Stimulated activated CD4-positive, alpha-beta T cell treated with anti-CD3 and anti-CD28 coated beads, Interleukin-4, amount 100 ng/mL, for 1 hour (primary cell): ENCODE measurements at places on chromosomes 16 and 17.

GRCh38 chr16:54240271-54241129 is 46.1 kb downstream of the IRX3 start:
- no peak for DNase-seq

- no peak for DNase-seq
Observed at GRCh38 chr17:77436058-77436442, 295.3 kb downstream of the SEC14L1 start.

- DNase-seq = no peak
Observed at GRCh38 chr16:67456391-67457081, 24.4 kb downstream of the ATP6V0D1 start.

- DNase-seq = no peak
Observed at GRCh38 chr16:15983898-15984297, 34.5 kb downstream of the ABCC1 start.

GRCh38 chr16:63059676-63060075 is 1023.4 kb upstream of the CDH8 start:
- no peak for DNase-seq

GRCh38 chr16:50462793-50463507 is 85.2 kb upstream of the NKD1 start:
- DNase-seq = no peak

- DNase-seq = no peak
Observed at GRCh38 chr16:27066668-27067537, at the start of gene C16orf82. Gene C16orf82, plus strand, starts transcription at chr16:27066927.

GRCh38 chr17:15945527-15946191 is 729 bp downstream of the ADORA2B start:
- DNase-seq = peak; percentile 56

DNA sequence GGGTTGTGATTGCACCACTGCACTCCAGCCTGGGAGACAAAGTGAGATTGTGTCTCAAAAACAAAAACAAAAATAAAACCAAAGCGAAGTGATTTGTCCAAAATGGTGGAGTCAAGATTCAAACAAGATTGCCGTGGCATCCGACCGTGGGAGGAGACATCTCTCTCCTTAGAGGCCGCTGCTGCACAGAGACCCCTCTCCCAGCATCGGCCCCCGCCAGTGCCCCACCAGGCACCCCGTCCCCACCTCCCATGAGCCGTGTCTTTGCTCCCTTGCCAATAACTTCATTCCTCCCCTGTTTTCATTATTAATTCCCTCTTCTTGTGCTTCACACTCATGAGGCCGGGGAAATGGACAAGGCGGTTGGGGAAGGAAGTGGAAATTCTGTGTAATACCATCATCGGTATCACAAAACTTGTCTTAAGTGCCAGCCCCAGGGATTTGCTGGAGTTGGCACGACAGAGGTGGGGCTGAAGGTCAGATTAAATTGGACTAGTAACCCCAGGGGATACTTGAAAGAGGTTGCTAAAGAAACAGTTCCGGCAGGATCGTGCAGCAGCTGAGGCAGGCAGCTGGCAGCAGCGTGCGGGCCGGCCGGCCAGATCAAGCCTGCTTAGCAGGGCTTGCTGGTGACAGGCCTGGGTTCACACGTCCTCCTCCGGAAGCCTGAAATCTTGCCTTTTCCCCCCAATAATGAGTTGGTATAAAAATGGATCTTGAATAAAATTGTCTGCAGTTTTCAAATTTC is 66.8 kb downstream of the RTN4RL1 start:
- DNase-seq = no peak

GRCh38 chr17:32846143-32846542 is 30.8 kb downstream of the MYO1D start:
- no peak for DNase-seq

- no peak for DNase-seq
Observed at GRCh38 chr17:9324864-9325263, 250.8 kb downstream of the STX8 start.

DNA sequence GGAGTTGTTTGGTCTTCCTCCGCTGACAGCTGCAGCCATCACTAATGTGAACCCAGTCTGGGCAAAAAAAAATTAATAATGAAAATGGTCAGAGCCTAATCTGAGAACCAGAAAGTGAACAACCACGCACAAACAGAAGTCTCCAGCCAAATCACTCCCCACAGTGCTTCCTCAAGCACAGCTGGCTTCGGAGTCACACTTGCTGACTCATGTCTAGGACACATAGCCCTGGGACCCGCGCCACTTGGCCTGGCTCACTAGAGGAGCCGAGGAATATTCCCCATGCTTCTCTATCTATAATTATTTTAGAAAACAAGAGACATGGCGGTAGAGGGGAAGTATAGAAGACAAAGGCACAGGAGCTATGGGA is 109.1 kb downstream of the ZFHX3 start:
- DNase-seq = no peak

- DNase-seq = no peak
Observed at GRCh38 chr17:36993227-36993626, 44.5 kb downstream of the AATF start.

GRCh38 chr16:1177053-1177452 is 24.1 kb downstream of the CACNA1H start:
- DNase-seq = no peak

DNA sequence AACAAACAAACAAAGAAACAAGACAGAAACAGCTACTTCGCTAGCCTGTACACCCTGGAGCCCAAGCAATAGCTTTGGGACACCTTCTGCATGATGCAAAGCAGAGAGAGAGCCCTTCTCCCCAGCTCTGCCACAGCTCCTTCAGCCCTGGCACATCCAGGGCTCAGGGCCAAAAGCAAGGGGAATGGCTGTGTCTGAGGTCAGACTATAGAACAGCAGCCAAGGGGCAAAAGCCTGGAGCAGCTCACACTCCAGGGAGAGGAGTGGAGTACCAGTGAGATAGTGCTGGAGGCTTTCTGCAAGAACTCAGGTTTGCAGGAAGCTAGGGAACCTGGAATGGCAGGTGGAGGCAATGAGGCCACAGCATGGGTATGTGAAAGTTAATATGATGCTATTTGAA is 11.6 kb upstream of the SEPHS2 start:
- no peak for DNase-seq

GRCh38 chr16:27114006-27114405 is 47.3 kb downstream of the C16orf82 start:
- DNase-seq = no peak

GRCh38 chr16:89969741-89970410 is 21.3 kb downstream of the DEF8 start:
- DNase-seq = no peak

- DNase-seq = no peak
Observed at GRCh38 chr17:34360601-34361270, 2.3 kb downstream of the CCL1 start.

- DNase-seq = no peak
Observed at GRCh38 chr17:78935419-78936323, 10.5 kb upstream of the TIMP2 start.

- no peak for DNase-seq
Observed at GRCh38 chr16:82149536-82149935, 20.5 kb downstream of the MPHOSPH6 start.

- no peak for DNase-seq
Observed at GRCh38 chr16:64051824-64052223, 1070.0 kb downstream of the CDH11 start.

DNA sequence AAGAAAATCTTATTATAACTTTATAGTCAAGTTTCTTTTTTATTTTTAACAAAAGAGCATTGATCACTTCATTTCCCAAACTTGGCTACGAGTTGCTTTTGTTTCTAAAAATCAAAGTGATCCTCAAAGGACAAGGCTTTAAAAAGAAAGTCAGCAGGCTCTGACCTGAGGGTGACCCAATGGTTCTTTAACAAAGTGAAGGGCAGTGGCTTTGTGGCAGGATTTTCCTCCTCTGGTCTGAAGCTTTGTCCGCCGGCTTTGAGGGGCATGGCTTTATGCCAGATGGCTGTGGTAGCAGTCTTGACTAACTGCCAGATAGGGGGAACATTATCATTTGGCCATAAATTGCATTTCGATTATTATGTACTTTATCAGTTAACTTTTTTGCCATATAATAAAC is 28.5 kb downstream of the IQCK start:
- no peak for DNase-seq

- DNase-seq = no peak
Observed at GRCh38 chr16:88805340-88805715, 1.7 kb downstream of the CDT1 start.

DNA sequence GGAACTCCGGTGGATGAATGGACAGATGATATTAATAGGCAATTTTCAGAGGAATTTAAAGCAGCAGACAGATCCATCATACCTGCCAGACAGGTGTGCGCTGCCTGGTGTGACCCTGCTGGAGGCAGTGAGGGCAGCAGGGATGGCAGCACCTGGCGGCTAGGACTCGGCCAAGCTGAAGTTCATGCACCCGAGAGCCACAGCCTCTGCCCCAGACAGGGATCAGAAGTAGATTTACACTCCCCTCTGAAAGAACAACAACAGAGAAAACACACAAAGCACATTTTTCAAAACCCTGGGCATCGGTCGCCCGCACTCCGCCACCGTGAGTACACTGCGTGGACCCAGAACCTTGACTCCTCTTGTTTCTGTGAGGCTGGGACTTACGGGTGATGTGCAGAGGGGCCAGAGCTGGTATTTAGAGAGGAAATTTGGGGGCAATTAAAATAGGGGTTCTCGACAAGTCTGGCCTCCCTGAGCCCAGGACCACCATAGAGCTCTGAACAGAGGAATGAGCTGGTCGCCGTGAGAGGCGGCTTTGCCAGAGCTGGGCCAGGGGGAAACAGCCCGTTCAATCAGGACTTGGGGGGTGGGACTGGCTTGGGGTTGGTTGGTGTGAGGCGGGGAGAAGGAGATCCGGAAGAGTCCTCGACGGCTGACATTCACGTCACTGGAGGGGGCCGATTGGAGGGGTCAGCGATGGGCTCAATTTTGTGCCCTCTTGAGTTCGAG is 101.0 kb downstream of the METRNL start:
- no peak for DNase-seq

DNA sequence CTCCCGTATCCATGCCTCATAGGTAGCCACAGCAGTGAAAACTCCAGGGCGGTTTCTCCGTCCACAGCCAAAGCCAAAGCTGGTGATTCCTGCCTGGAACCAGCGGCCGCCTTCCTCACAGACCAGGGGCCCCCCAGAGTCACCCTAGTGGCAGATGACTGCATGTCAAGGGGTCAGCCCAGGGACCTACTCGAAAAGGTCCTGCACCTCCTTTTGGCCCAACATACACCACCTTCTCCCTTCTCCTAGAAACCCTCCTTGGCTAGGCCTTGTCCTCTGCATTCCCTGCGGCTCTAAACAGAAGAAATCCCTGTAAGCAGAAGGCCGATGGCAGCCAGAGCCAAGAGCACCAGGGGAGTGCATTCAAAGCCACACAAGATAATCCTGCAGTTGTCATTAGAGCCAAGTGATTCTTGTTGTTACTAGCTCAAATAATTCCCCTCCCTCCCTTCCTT is 6.1 kb downstream of the PRSS36 start:
- DNase-seq = no peak

DNA sequence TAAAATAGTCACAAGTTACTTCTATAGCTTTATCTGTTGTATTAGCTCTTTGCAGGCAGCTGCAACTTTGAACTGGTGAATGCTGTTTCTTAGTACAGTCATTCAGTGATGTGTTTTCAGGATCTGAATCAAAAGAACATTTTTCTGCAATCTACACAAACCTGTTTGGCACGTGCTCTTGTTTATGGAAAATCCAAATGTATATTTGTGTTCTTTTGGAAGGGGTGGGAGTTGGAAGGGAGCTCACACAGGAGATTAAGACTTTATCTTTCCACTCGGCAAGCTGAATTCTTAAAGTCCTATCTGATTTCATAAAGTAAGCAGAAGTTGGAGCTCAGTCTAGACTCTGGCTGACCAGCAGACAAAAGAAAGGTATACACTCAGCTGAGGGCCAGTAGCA is 300.2 kb downstream of the MAP2K6 start:
- no peak for DNase-seq

GRCh38 chr17:68301438-68301959 is 10.2 kb downstream of the ARSG start:
- no peak for DNase-seq

- no peak for DNase-seq
Observed at GRCh38 chr17:3846437-3847164, 555 bp upstream of the NCBP3 start.

GRCh38 chr16:11175787-11176341 is 80.1 kb downstream of the SOCS1 start:
- no peak for DNase-seq

- no peak for DNase-seq
Observed at GRCh38 chr16:10020866-10021265, 161.4 kb downstream of the GRIN2A start.

GRCh38 chr17:45284176-45285140 is 22.6 kb upstream of the SPATA32 start:
- DNase-seq = peak; percentile 60

DNA sequence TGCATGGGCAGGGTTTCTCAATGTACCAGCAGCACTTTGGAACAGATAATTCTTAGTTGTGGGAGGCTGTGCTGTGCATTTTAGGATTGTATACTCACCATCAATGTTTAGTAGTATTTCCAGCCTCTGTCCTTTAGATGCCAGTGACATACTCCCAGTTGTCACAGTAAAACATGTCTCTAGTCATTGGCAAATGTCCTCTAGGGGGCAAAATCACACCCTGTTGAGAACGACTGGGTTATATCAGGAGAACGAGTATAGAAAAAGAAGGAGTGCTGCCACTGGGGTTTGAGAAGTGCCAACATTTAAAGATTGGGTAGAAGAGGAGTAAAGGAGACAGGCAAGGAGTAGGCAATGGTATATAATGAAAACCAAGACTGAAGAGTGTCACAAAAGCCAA is 37.9 kb upstream of the SMIM36 start:
- DNase-seq = no peak

GRCh38 chr16:23486480-23486879 is 23.8 kb downstream of the GGA2 start:
- no peak for DNase-seq

DNA sequence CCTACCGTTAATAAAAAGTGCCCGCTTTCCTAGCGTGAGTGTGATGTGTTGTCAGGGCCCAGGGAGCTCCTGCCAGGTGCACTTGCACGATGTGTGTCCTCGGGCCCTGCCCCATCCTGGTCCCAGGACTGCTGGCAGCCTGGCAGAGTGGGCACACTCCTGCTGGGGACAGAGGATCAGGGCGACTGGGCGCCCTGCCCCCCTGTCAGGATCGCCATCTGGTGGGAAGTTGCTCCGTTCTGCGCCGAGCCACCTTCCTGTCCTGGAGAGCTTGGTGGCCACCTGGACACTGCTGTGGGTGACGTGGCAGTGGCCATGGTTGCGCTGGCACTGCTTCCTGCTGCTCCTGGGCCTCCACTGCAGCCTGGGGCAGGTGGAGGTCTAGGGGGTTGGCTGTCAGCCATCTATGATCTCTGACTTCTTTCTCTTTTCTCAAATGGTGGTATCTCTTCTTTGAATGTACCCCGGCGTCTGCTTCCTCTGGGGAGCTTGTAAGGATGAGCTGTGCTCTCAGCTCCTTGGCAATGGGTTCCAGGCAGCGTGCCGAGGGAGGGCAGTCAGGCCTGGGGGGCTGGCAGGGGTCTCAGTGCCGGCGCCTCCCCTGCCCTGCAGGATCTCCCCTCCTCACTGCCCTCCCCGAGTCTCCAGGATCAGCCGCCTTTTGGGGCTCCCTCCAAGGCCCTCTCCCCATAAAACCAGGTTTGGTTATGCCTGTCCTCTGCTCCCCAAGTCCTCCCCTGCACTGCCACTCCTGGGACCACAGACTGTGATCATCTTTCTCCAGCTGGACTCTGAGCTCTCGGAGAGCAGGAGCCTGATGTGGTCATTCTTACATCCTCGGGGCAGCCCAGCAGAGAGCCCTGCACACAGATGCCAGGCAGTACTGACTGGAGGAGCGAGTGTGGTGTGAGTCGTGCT is 76.9 kb downstream of the AMFR start:
- no peak for DNase-seq

GRCh38 chr16:14013571-14014283 is 57.4 kb upstream of the MRTFB start:
- DNase-seq = no peak

GRCh38 chr16:79250502-79251098 is 349.9 kb downstream of the MAF start:
- no peak for DNase-seq
